GM12864 (cell line): ENCODE measurements at places on chromosomes 1 and 21.

DNA sequence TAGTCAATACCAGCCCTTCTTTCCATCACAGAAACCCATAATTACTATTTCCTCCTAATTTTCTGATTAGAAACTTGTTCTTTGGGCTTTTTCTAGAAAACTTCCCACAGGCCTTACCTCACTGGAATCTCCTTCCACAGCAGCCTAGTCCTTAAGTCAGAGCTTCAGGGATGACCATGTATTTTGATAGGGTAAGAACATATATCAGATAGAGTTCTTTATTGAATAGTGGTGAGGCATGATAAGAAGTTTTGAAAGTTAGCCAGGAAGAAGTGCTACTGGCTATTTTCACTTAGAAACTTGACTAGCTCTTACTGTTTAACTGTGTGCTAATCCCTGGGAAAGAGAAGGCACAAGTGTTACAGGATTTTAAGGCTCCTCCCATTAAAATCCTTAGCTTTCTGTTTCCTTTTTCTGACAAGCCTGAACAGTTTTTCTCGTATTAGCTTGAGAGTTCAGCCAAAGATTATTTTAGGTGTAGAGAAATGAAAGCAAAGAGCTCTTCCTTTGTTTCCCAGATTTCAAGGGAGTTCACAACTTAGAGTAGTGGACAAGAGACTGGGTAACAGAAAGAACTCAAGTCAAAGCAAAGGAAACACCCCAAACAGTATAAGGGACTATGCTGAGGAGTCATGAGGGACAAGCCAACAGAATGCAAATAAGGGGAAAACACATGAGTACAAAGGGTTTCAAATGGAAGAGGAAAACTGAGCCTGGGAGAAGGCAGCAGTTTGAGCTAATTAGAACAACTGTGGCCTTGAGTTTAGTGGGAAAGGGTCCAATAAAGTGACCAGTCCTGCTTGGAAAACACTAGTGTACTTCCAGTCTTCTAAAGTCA, 37.2 kb upstream of the AIM2 start:
- no peak for DNase-seq

- DNase-seq: no peak
Observed at GRCh38 chr1:153099461-153100045, 5.2 kb upstream of the SPRR2E start.

GRCh38 chr1:54859700-54860391, 27.1 kb downstream of the DHCR24 start:
- no peak for DNase-seq

DNA sequence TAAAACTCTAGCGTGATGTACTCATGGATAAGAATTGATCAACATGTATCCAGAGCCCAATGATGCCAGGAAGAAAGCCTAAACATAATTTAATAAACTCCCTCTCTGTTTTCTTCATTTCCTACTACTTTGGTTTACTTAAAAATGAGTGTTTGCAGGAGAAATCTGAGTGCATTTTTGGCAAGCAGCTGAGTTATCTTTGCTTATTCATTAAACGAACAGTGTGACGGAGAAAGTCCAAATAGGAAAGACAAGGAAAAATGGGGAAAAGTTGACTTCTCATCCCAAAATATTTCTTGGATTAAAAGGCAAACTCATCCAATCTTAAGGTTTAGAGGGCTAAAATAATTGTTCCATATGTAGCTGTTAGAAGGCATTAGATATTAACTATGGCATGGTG, 496.7 kb downstream of the SMYD3 start:
- no peak for DNase-seq

DNA sequence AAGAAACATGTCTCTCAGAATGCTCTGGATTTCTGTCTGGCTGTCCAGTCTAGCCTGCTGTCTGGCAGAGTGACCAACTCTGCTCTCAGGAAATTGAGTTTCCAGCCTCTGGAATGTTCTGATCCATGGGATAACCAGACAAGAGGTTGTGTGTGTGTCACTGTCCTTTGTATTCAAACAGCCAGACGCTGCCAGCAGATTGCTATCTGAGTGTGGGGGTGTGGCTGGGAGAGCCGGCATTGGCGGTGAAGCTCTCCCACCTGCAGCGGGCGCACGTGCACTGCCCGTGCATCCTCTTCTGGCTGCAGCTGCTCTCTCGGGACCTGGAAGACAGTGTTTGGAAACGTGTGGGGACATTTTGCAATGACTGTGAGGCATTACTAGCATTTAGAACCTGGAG, 26.1 kb downstream of the PKP1 start:
- DNase-seq: no peak

GRCh38 chr1:170351366-170351946, 180.5 kb upstream of the GORAB start:
- no peak for DNase-seq

DNA sequence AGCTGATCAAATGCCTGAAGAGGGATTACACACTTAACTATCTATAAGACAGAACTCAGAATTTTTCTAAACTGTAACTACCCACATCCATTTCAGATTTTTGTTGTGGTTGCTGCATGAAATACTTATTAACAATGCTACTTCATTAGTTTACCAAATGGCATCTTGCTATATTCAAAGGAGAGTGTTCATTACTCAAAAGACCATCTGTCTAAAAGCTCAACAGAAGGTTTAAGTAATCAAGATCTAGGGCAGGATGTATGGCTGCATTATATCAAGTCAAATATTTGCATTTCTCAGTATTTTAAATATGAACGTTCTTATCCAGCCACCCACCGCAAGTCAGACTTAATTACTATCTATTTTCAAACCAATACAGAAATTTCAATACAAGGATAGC, 79.9 kb downstream of the SIPA1L2 start:
- DNase-seq: no peak
